DMS 273 treated with DMSO at 0.1 percent for 48 hours (cell line): ENCODE measurements at places on chromosomes 7 and 10.

- no peak for DNase-seq
These were observed 19.0 kb downstream of the AQP1 start for GRCh38 chr7:30930621-30931020.

GRCh38 chr7:150381096-150381495 lies 2.0 kb downstream of the ZNF775 start:
- DNase-seq: no peak

GRCh38 chr7:88002617-88003016 lies 68.6 kb downstream of the ADAM22 start:
- no peak for DNase-seq

DNA sequence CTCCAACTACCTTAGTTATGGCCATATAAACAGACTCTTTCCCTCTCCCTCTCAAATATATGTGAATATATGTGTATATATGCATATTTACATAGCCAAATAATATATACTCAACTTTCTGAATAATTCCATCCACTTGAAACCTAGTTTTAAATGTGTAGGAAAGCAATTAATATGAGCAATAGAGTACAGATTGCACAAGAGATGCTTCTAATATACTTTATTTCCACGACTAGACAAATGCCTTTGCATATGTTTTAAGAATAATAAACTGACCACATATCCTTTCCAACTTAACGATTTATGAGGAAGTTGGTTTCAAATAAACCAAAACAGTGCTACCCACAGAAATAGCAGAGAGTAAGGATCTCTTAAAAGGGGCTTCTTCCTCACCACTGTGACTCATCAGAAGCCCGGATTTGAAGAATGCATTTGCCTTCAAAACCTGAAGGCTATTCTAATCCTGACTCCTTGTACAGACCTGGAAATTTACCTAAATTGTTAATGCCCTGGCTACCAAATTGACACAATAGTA lies 266.3 kb downstream of the AHR start:
- DNase-seq: no peak

GRCh38 chr7:90597563-90598253 lies 1.6 kb downstream of the CDK14 start:
- DNase-seq: no peak

- no peak for DNase-seq
These were observed 1091.4 kb downstream of the CNTNAP2 start for GRCh38 chr7:147207988-147208387.

DNA sequence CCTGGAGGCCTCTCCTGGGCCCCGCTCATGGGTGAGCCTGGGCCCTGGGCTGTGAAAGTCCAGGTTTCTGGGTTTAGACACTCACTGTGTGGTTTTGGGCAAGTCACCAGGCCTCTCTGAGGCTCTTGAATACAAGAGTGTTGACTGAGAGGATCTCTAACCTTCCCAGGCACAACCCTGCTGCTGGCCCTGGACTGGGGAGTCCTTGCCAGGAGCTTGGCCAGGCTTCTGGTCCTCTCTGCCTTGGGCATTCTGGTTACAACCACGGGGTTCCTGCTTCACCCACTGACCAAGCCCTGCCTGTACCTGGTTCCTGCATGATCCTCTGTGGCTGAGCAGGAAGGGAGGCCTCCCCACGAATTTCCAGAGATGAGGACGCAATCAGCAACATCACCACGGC lies 63.6 kb upstream of the COL13A1 start:
- no peak for DNase-seq

GRCh38 chr7:8356071-8356470 lies 77.3 kb upstream of the NXPH1 start:
- DNase-seq: no peak

DNA sequence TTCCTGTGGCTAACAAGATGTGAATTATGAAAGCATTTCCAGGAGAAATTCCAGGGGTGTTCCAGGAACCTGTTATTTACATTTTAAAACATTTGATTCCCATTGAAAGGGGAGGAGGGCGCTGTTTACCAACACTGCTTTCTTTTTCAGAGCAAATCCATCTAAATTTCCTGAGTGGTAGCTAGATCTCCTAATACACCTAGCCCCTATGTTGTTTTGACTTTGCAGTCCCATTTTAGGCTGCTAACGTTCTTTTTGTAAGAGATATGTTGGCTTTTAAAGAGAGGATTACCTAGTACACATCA lies 130.8 kb downstream of the TCF7L2 start:
- no peak for DNase-seq

- DNase-seq: no peak
These were observed 312.7 kb upstream of the SP8 start for GRCh38 chr7:21099432-21099831.

GRCh38 chr10:65396997-65397396 lies 1528.8 kb upstream of the LRRTM3 start:
- DNase-seq: no peak

DNA sequence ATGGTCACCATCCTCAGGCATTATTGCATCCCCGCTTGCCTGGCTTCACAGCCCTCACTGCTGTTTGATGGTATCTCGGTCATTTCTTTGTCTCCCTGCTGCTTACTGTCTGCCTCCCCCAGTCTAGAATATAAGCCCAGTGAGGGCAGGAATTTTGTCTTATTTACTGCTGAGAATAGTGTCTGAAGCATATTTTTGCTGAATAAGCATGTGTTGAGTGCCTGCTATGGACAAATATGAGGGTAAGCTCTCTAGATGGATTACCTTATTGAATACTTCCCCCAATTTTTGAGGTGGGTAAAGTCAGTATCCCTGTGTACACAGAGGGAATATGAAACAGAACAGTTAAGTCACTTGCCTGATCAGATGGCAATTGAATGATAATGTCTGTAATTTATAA lies 36.5 kb upstream of the CABCOCO1 start:
- no peak for DNase-seq

DNA sequence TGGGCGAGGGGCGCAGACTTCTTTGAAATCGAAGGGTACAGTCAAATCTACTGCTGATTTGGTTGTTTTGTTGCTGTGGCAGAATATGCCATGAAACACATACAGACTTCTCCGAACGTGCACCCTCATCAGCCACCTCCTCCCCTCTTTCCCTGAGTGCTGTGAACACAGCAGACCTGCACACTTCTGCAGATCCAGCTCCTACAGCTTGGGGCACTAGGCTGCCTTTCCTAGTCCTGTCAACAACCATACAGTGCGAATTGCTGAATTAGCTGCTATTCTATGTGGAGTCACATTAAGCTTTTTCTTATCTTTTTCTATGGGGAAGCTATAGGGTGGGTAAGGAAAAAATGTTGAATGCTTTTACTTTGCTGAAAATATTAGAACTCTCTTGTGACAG lies 57.5 kb downstream of the COL17A1 start:
- peak; percentile 0 for DNase-seq

GRCh38 chr10:47402641-47403301 lies 18.7 kb upstream of the ZNF488 start:
- DNase-seq: no peak

DNA sequence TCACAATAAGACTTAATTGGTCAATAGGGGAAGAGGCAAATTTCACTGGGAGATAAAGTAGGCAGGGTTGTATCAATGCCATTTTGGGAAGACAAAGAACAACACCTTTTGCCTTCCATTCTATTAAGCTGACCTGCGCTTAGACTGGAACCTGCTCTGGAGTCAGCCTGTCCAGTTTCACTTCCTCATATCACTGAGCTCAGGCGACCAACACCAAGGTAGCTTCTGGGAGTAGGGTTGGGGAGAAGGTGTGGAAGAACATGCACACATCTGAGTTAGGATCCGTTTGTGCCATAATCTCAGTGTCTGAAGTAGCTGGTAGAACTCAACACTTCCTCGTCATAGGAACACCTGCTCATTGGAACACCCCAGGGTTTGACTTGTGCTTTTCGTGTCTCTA lies 527.4 kb upstream of the IGFBP3 start:
- no peak for DNase-seq

DNA sequence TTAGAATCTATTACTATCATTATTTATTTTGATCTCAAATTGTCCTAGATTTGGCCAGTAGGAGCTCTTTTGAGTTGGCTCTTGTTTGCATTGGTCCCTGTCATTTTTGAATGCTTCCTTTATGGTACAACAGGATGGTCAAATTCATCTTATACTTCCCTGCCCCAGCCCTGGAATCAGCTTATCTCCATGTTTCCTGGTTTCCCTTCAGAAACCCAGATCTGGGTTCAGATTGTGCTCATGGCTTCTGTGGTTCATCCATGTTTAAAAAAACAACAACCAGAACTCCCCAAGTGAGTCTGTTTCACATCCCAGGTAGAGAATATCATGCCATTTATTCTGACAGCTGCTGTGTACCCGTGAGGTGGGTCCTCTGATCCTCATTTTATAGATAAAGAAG lies 10.6 kb downstream of the ZFYVE27 start:
- DNase-seq: no peak

GRCh38 chr10:119613741-119614140 lies 17.0 kb upstream of the TIAL1 start:
- DNase-seq: no peak

- DNase-seq: no peak
These were observed 1020.5 kb downstream of the LRMDA start for GRCh38 chr10:76451911-76452310.

GRCh38 chr10:48195803-48196202 lies 78.7 kb downstream of the FRMPD2 start:
- DNase-seq: no peak

GRCh38 chr7:33862946-33863814 lies 42.2 kb upstream of the BMPER start:
- DNase-seq: no peak

DNA sequence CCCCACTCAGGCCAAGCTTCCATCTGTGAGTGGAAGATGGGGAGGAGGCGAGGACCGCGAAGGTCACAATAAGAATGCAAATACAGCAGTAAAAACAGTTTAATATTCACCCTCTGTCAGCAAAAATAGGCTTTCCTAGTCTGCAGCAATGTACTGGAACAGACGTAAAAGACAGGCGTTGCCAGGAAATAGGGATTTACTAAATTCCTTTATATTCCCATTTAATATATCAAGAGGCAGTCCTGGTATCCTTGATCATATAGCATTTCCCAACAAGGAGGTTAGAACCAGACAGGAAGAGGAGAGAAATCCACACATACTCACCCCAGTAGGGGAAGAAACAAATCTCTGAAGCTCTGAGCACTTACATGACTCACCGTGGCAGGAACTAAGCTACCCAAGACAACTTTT lies 1054.9 kb upstream of the C7orf33 start:
- DNase-seq: no peak

DNA sequence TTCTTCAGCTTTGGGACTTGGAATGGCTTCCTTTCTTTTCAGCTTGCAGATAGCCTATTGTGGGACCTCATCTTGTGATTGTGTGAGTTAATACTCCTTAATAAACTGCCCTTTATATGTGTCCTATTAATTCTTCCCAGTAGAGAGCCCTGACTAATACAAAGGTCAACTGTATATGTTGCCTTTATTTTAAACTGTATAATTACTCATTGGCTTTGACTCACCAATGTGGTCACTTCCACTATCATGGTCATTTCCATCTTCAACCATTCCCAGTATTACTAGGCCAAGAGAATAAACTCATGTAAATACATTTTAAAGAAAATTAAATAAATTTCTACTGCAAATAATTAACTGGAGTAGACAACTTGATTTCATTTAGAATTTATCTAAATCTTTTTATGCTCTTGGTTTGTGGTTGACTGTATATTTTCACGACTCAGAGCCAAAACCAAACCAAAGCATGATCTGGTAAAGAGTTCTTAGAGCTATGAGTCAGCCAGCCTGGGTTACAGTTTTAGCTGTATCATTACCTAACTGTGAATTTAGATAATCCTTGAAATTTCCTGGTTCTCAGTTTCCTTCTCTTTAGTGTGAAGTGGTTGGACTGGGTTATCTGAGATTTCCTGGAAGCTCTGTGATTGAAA lies 188.4 kb downstream of the PPP1R3A start:
- DNase-seq: no peak

- DNase-seq: no peak
These were observed 41.0 kb upstream of the C10orf120 start for GRCh38 chr10:122740640-122741039.

- DNase-seq: peak; percentile 11
These were observed 296.9 kb upstream of the DGKB start for GRCh38 chr7:15199482-15199881.

- DNase-seq: no peak
These were observed 75.1 kb upstream of the SP4 start for GRCh38 chr7:21352540-21353387.

GRCh38 chr10:20254078-20254477 lies 437.8 kb downstream of the PLXDC2 start:
- DNase-seq: no peak
